ENCODE measurements at places on chromosomes 2 and 18. TPM values are rescaled to one million over a fixed set of nuclear protein-coding genes. Genes with fewer than 3 reads are reported as not detected.

IER3IP1 gene
- 10.0 TPM for total RNA-seq

TWIST2 gene
- total RNA-seq = not detected

DPP4 gene
- total RNA-seq = 126 TPM

RNF125 gene
- total RNA-seq = 48.4 TPM

AAK1 gene
- 121 TPM for total RNA-seq

IL36G gene
- total RNA-seq = not detected

PAIP2B gene
- 1.7 TPM for total RNA-seq

GBX2 gene
- not detected for total RNA-seq

TUBB8B gene
- total RNA-seq = not detected

TCF7L1 gene
- not detected for total RNA-seq

ACADL gene
- total RNA-seq = not detected

TUBA3E gene
- not detected for total RNA-seq

ATF2 gene
- total RNA-seq = 61.4 TPM

ANTXR1 gene
- not detected for total RNA-seq

GDF7 gene
- not detected for total RNA-seq

KIAA2012 gene
- total RNA-seq = not detected

RPRM gene
- total RNA-seq = not detected

SERPINB4 gene
- total RNA-seq = not detected

KLHL29 gene
- 0.10 TPM for total RNA-seq

TTR gene
- not detected for total RNA-seq

FAM110C gene
- total RNA-seq = 5.1 TPM

CNDP1 gene
- total RNA-seq = not detected

EIF4E2 gene
- total RNA-seq = 74.6 TPM

ABCB11 gene
- total RNA-seq = not detected

AKAIN1 gene
- not detected for total RNA-seq

CNPPD1 gene
- 68.7 TPM for total RNA-seq

GAD1 gene
- 2.2 TPM for total RNA-seq

IGFBP2 gene
- 0.83 TPM for total RNA-seq

PJVK gene
- total RNA-seq = 1.1 TPM

TEKT4 gene
- not detected for total RNA-seq

ACOXL gene
- 0.30 TPM for total RNA-seq

MITD1 gene
- total RNA-seq = 67.3 TPM

SATB2 gene
- total RNA-seq = 0.18 TPM

ALLC gene
- not detected for total RNA-seq

MYO3B gene
- total RNA-seq = 0.18 TPM

ACVR1C gene
- total RNA-seq = 1.6 TPM

AGXT gene
- total RNA-seq = not detected

IL1F10 gene
- not detected for total RNA-seq

HOXD10 gene
- total RNA-seq = not detected

LINC00305 gene
- not detected for total RNA-seq

MALT1 gene
- 41.0 TPM for total RNA-seq

SRD5A2 gene
- not detected for total RNA-seq

SLC16A14 gene
- 0.55 TPM for total RNA-seq

ATIC gene
- total RNA-seq = 129 TPM

SLC38A11 gene
- total RNA-seq = not detected

HOXD9 gene
- total RNA-seq = not detected

DSG4 gene
- total RNA-seq = not detected

GAREM1 gene
- total RNA-seq = not detected

CCDC85A gene
- not detected for total RNA-seq

GALNT13 gene
- not detected for total RNA-seq

SCYGR5 gene
- not detected for total RNA-seq

MC2R gene
- not detected for total RNA-seq

GCA gene
- total RNA-seq = 15.4 TPM

MRO gene
- not detected for total RNA-seq

COL3A1 gene
- not detected for total RNA-seq

ABCG5 gene
- total RNA-seq = not detected

CRYGC gene
- not detected for total RNA-seq

CPO gene
- total RNA-seq = not detected

NTSR2 gene
- not detected for total RNA-seq

CYTIP gene
- 389 TPM for total RNA-seq

Measured in activated CD4-positive, alpha-beta memory T cell treated with anti-CD3 and anti-CD28 coated beads, Interleukin-2, amount 10 ng/mL, durations not matched to agents 7 days and 5 days (primary cell).